Fibroblast of skin of right quadriceps (primary cell): ENCODE measurements at places on chromosomes 1 and 21.

DNA sequence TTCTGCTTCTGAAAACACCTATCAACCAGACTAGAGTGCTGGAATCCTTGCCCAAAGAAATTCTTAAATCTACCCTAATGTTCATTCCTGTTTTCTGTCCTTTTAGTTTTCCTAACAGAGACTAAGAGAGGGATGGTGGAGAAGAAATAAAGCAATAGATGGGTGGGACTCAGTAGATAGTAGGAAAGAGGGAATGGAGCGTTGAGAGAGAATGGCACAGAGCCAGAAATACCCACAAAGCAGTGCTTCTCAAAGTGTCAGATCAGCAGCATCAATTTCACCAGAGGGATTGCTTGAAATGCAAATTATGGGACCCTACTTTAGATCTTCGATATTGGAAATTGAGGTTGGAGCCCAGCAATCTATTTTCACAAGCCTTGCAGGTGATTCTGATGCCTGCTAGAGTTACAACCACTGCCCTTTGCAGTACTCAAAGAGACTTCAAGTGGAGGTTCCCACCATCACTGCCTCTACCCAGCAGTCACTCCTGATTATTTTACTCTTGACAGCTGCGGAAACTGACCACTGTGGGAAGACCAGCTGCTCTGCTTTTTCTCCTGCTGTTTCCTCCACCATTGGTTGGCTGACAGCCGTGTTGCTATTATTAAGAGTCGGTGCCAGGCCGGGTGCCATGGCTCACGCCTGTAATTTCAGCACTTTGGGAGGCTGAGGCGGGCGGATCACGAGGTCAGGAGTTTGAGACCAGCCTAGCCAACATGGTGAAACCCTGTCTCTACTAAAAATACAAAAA lies 11.4 kb upstream of the PRPF3 start:
- no peak for DNase-seq

DNA sequence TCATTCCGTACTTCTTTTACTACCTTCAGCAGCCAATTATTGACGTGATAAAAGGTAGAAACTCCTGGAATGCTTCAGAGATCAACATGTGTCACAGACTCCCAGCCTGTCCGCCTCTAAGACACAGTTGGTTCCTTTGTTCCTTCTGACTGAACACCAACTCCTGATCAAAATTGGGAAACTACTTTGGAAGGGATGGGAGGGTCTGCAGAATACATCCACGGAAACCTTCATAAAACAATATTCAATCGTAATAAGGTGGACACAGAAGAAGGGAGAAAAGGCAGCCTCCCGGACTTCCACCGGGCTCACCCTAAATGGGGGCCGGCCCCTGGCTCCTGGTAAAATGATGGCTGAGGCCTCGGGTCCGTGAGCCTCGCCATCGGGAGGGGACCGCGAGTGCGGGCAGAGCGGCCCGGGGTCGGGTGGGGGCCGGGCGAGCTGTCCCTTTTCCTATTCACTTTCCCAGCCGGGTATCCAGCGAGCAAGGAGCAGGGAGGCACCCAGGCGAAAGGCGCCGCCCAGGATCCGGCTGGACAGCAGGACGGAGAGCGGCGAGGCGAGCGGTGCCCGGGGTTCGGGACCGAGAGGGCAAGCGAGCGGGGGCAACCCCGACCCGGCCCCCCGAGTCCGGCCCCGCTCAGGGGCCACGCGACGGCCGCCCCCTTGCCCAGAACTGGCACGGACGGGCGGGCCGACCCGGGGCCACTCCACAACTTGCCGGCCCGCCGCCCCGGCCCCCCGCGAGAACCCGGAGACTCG lies 805 bp downstream of the NRIP1 start:
- DNase-seq, result peak; percentile 36

DNA sequence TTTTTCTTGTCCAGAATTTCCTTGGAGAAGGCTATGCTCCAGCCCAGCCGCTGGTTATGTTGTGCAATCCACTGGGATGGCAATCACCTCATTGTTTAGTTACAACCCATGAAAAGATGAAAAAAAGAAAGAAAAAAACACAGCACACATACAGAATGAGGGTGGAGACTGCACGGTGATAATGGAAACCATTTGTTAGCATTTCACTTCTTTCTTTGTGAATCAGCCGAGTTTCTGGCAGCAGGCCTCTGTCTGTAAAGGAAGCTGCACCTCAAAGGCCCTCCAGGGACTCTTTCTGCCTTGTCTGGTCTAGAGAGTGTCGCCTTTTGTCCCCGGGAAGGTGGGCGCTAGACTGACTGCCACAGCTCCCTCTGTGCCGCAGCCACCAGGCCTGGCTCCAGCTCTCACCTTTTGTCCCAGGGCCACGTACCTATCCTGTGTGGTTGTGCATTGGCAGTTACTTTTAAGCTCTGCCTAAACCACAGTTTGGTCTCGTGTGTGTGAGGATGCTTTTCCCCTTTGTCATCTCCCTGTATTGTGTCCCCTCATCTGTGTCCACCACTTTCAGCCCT lies 35.6 kb downstream of the NGF start:
- peak; percentile 93 for DNase-seq

- DNase-seq, result peak; percentile 5
Measured at GRCh38 chr1:166069390-166069789, 97.4 kb downstream of the FAM78B start.

DNA sequence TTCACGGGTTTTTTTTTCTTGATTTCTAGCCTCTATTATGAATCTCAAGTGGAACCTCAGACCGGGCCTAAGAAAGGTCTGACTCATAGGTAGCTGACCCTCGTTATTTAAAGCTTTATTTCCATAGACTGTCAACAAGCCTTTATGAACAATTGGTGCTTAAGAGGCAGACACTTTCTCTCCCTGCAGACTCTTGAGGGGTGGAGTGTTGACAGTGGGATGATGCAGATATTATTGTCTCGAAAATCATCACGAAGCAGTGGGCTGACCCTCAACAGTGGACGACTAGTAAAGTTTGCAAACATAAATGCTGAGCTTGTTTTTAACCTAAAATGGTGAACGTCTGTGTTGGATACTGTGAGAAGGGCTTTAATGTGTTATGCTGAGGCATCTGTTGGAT lies 1.8 kb downstream of the SFT2D2 start:
- no peak for DNase-seq

- DNase-seq, result no peak
Measured at GRCh38 chr1:62720946-62721554, 32.9 kb upstream of the DOCK7 start.
